CD4-positive, alpha-beta T cell treated with Interleukin-15 for 1 hour (primary cell): ENCODE measurements at places on chromosomes 3 and 15.

DNA sequence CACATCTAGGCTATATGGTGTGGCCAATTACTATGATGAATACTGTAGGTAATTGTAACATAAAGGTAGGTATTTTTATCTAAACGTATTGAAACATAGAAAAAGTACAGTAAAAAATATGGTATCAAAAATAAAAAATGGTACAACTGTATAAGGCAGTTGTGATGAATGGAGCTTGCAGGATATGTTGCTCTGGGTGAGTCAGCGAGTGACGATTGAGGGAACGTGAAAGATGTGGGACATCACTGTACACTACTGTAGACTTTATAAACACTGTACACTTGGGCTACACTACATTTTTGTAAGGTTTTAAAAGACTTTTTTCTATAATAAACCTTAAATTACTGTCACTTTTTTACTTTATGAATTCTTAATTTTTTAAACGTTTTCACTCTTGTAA lies 10.3 kb downstream of the CTNNB1 start:
- DNase-seq, result no peak

GRCh38 chr3:47410801-47411646 lies 30.2 kb downstream of the PTPN23 start:
- DNase-seq, result no peak

DNA sequence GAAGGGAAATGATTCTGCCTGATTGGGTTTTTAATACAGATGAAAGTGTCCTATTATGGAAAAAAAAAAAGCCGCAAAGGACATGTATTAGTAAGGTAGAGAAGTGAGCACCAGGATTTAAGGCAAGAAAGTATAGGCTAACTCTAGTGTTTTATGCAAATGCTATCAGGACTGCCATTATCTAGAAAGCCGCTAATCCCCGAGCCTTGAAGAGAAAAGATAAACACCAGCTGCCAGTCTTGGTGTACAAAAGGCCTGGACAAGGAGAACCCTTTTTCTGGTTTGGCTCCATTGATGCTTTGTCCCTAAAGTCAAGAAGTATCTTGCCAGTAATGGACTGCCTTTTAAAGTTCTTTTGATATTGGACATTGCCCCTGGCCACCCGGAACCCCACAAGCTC lies 8.6 kb upstream of the TRIM59 start:
- DNase-seq, result no peak

DNA sequence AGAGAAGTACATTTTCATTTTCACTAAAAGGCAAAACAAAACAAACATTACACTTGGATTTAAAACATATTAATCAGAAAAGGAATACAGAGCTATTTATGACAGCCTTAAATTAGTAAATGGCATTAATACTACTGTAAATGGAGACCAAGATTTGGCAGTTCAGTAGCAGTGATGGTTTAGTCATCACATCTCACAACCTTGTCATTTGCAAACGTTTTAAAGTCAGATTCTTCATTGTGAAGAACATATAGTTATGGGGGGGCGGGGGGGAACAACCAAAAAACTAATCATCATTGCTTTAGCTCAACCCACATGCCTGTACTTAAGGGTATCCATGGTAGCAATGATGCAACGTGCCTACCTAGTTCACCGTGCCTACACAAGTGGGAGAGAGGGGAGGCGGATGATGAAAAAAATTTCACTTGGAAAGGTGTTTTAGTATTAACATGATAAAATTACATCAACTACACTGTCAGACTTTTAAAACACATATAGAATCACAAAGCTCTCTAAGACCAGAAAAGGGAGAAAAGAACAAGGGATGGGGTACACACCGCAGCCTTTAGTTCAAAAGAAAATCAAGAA lies 40.1 kb downstream of the DLG1 start:
- no peak for DNase-seq

DNA sequence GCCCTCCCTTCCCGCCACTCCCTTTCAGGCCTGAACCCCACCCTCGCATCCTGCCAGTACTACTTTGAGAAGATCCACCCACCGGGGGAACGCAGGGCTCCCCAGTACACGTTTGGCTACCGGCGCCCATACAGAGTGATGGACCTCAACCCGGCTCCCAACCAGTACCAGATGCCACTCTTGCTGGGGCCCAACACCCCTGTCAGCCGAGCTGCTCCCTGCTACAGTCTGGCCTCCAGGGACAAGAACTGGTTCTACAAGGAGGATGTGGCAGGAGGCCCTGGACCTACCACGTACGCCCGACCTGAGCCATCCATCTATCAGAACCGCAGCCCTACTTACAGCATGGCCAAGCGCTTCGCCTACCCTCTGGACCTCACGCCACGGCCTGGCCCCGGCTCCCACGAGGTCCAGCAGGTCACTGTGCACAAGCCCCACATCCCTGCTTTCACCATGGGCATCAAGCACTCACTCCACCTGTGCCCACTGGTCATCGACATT lies 14.4 kb upstream of the CSPG4 start:
- no peak for DNase-seq

GRCh38 chr15:85164841-85165466 lies 183.3 kb downstream of the PDE8A start:
- no peak for DNase-seq

GRCh38 chr15:25481208-25481859 lies 42.5 kb upstream of the UBE3A start:
- DNase-seq, result no peak

DNA sequence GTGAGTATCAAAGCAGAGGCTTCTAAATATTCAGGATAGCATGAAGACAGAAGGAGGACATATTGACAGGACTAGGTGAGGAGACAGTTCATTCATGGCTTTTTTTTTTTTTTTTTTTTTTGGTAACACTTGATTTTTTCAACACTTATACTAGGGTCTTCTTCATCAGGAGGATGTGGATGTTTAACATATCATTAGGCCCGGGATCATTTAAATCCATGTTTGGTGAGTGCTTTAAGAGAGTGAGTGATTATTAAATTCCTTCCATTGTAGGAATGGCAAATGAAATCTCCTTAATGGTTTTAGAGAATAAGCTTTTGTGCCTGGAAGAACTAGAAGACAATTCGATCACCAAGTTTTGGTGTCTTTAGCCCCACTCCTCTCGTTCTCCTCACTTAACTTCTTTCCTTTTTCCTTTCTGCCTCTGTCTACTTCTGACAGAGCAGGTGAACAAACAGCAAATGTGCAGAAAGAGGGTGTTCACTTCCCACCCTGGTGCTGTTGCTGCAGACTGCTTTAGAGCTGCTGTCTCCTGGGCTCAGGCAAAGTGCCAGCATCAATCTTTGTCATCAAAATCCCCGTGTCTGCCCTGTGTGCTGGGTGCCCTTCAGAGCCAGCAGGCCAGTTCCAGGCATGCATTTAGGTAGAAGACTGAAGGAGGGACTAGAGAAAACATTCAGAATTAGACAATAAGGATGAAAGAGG lies 35.6 kb upstream of the RAB11A start:
- no peak for DNase-seq

DNA sequence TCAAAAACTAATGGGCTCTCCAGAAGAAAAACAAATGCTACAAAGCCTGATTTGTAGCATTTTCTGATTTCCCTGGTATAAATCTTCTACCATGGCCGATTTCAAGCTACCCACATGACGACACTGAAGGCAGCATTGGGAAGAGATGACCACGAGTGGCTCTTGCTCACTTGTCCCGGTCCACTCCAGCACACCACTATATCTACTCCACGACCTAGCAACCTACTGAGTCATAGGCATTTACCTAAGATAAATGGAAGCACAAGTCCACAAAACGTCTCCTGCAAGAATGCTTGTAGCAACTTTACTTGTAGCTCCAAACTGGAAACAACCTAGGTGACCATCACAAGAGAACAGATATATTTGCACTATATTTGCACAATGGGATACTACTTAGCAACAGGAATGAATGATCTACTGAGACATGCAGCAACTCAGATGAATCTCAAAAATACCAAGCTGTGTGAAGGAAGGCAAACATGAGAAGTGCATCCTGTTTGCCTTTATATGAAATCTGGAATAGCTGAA lies 60.8 kb upstream of the HES1 start:
- no peak for DNase-seq

DNA sequence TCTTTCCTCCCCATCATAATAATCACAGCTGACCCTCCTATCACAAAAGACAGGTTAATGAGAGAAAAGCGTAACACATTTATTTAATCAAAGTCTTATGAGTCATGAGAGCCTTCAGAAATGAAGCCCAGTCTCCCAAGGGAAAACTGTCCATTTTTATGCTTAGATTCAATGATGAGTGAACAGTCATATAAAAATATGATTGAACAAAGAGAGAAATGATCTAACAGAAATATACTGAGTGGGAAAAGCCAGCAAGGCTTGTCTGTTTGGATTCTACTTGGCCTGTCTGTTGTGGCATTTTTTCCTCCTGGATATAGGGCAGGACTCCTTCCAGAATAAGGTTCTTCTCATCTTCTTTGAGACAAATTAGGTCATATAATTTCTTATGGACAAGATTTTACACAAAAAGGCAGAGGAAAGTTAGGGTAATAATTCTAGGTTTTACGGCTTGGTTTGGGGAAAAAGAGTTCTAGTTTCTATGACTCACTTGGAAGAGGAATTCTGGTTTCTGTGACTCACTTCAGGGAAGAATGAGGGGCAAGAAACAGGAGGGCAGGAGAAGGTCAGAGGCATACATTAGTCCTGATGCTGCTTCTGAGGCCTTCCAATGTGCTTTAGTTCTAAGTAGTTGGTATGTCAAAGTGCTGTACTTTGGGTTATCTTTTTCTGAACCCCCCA lies 534.2 kb downstream of the ZIC1 start:
- DNase-seq, result no peak

DNA sequence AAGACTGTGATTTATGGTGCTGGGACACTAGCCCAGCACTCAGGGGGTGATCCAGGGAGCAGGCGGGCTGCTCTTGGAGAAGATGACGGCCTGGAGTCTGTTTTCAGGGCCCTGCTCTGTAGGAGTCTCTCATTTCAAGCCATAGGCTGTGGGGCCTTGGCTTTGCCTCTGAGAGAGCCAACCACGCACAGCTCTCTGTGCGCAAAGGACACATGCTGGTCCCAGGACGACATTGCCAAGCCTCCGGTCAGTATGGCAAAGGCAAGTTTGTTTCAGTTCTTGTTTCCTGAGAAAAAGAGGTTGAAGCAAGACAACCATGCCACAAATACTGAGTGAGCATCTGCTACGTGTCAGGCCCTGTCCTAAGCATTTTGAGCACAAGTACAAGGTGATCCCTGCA lies 197.1 kb downstream of the EPHB1 start:
- no peak for DNase-seq

GRCh38 chr3:46926871-46927717 lies 49.5 kb downstream of the CCDC12 start:
- DNase-seq, result peak; percentile 59

DNA sequence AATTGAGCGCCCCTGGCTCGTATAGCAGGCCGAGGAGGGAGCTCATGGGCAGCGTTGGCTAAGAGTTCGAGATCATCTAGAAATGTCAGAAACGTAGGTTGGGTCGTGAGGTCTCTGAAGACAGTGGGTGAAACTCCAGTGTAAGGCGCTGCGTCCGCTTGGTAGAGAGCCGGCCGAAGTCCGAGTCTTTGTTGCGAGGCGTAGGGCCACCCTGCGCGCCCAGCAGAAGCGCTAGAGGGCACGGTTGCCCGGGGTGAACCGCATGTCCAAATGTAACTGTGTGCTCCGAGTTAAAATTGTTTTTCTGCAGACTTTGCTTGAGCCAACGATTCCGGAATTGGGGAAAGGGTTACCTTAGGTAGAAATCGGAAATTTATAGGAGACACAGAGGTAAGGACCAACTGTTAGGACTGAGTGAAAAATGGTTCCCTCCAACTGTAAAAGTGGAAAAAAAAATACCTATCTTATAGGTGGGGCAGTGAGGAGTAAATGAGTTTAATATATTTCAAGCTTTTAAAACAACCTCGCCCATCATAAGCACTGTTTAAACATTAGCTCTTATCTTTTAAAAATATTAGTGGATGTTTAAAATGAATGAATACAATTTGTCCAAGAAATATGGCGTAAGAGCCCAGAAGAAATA lies 993 bp upstream of the SIAH2 start:
- DNase-seq, result peak; percentile 47

DNA sequence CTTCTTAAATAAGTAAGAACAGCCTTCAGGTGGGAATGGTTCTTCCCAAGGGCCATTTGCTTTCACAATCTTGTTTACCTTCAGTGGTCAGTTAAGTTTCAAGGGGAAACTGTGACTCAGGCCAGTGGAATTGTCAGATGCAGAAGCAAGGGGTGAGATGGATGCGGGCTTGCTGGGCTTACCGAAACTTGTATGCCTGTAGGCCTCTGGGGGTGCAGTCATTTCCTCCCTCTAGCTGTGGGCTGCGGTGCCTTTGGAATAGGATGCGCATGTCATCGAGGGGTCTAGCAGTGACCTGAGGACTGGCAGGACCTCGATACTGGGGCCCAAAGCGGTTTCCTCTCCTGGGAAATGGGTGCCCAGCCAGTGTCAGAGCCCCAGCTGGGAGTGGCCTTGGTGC lies 121.6 kb downstream of the EEFSEC start:
- DNase-seq, result no peak

- no peak for DNase-seq
Observed at GRCh38 chr3:124584552-124585391, 145.5 kb upstream of the UMPS start.

- no peak for DNase-seq
Observed at GRCh38 chr15:50506121-50506520, 40.3 kb downstream of the USP50 start.

DNA sequence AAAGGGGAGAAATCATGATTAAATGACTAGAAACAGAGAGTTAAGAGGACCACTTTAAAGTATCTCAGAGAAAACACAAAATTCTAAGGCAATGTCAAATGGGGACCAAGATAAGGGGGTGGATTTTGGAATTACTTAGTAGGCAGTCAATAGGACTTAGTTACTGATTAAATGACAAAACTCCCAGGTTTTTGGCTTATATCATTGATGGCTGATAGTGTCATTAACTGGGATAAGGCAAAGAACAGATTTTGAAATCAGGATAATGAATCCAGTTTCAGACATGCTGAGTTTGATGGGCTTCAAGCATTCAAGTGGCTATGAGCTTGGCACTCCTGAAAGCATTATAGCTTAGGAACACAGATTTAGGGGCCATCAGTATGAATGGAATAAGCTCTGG lies 53.9 kb downstream of the TOP2B start:
- no peak for DNase-seq

DNA sequence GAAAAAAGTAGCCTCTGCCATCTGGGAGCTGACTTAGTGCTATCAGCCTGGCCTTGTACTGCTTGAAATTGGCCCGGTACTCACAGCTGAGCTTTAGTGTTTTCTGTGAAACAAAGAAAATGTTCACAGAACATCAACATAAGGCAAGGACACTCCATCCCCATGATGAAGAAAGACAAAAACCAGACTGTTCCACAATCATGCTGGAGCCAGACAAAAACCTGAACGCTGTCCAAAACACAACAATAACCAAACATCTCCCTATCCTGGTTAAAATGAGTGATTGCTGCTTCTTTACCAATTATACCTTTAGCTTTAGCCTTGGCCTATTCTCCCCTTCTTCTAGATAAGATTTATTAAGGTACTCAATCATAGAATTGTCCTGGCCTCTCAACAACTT lies 153.9 kb downstream of the CPNE4 start:
- DNase-seq, result no peak
